ENCODE measurements at places on chromosomes 2 and 18.

GRCh38 chr2:20186078-20186854 lies 38.7 kb downstream of the SDC1 start:
- DNase-seq, result peak; percentile 55

DNA sequence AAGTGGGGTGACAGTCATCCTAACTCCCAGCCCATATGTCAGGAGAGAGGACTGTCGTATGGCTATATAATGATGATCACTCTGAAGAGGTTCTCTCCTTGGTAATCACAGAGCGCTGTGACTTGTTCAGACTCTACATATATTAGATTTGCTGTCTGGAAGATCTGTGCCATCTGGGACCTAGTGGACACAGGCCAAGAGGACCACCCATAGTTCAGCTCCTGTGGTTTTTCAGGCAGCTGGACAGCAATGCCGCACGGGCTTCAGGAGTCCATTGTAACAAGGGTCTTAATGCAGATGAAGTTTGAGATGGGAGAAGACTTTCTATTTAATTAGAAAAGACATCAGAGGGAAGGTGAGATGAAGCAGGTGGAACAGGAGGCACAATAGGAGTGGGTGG lies 40.1 kb upstream of the EPHA4 start:
- no peak for DNase-seq

GRCh38 chr2:180728928-180729559 lies 251.4 kb upstream of the UBE2E3 start:
- DNase-seq, result no peak

DNA sequence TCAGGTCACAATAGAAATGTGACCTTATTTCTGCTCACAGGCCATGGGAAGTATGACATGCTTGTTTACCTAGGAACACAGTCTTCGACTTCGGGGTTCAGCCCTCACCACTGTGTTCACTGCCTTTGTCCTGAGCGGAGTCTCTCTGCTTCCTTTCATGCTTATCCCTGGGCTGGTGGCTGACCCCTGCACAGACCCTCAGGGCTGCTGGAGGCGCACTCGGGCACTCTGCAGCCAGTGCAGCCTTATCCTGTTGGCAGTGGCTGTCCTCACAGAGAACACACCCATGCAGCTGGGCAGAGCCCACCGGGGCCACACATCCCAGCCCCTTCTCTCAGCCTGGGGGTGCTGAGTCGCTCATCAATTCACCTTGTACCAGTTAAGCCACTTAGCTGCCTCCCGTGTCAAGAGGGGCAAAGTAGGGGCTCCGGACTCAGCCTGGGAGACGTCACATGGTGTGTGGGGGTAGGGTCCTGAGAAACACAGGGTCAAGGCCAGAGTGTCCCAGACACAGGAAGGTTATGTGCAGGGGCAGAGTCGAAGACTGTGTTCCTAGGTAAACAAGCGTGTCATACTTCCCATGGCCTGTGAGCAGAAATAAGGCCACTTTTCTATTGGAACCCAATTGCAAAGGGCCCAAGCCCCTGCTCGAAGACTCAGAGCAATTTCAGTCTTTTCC lies 107.5 kb downstream of the FAM210A start:
- DNase-seq, result no peak

DNA sequence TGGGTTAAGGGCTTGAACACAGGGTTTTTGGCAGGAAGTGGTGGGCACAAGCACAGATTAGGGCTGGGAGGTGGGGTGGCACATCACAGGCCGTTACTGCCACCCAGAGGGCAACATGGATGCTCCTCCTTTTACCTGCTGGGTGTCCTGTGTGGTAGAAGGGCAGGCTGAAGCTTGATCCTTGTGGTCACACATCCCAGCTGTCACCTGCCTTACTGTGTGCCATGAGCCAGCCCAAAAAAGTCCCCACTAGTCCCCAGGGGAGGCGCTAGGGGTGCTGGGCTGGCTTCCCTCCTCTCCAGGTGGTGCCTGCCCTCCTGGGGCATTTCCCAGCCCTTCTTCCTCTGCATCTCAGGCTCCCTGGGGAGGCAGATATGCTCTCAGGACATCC lies 50.5 kb upstream of the ALPP start:
- DNase-seq, result no peak

DNA sequence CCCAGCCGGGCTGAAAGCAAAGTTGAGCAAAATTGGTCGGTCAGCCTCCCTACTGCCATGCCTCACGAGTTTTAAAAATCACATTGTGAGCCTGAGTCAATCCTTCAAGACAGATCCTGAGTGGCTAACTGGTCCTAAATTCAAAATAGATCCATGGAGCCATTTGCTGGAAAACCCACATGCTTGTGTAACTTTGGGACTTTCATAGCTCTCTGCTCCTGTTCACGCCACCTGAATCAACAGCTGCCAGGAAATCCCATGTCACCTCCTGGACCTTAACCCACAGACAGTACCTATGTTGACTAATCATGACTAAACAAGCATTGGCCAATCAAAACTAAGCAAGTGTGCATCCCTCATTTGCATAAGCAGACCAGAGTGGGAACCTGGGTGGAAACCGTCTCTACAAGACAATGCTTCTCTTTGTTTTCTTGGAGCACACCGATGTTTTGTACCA lies 42.8 kb upstream of the LDLRAD4 start:
- no peak for DNase-seq

GRCh38 chr2:65128297-65129190 lies 1.4 kb downstream of the RAB1A start:
- no peak for DNase-seq

GRCh38 chr2:100039291-100039980 lies 103.0 kb downstream of the AFF3 start:
- DNase-seq, result no peak

GRCh38 chr2:42021464-42021863 lies 26.4 kb upstream of the PKDCC start:
- DNase-seq, result no peak

DNA sequence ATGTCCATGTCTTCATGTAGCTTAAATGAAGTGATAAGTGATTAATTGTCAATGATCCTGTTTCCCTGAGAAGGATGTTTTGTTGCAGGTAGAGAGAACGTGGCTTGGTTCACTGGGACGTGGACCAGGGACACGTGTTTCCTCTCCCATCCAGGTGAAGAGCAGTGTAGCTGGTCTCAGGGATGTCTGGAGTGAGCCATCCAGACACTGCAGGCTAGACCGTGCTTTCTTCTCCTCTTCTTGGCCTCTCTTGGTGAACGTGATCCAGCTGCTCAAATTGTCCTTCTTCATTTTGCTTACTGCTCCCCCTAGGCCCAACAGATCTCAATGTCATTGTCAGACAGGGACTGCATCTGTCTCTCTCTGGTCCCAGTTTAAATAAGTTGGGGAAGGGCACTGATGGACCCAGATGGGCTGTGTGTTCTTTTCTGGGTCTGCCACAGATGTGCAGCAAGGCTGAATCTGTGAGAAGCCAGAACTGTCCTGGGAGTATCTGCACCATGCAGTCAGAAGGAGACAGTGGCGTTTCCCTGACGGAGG lies 263.8 kb downstream of the CYRIA start:
- DNase-seq, result no peak

DNA sequence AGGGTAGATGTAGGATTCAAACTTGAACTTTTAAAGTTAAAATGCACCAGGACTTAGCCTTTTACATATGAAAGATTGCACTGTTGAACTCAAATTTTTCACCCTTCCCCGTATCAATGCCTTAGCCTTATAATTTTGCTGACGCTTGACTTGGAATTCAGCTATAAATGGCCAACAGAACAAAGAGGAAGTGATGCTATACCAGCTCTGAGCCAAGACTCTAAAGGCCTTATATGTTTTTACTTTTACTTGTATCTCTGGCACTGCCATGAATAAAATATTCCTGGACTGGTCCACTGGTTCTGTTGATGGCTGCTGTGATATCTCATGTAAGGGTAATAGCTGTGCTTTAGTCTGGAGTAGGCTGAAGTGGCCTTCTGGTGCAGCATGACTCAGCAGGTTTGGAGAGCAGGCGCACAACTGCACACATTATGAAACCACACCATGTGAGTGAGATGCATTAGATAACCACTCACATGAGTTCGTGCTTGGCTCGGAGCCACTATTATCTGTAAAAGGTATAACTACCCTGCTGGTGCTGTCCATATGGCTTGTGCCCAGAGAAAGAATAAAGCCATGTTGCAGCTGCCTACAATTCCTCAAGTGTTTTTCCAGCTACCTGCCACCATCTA lies 8.4 kb upstream of the IER3IP1 start:
- no peak for DNase-seq

DNA sequence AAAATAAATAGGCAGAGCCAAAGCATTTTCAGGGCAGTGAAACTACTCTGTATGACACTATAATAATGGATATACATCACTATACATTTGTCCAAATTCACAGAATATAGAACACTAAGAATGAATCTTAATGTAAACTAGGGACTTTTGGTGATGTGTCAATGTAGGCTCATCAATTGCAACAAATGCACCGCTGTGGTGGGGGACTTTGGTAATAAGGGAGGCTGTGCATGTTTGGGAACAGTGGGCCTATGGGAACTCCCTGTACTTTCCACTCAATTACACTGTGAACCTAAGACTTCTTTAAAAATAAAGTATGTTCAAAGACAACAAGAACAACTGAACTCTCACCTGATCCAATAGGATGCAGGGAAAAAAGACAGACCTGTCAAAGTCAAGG lies 220.7 kb downstream of the CMPK2 start:
- DNase-seq, result no peak

DNA sequence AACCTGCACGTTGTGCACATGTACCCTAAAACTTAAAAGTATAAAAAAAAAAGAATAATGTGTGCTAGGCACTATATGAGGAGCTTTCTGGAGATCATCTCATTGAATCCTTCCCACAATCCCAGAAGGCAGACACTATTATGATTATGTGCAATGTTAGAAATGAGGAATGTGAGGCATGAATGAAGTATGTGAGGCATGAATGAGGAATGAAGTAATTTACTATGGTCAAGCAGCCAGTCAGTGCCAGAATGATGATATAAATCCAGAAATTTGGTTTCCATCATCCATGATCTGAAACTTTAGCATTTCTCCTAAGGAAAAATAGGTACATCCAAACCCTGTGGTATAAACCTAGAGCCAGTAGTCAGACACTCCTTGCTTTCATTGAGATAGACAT lies 42.0 kb downstream of the CCDC148 start:
- DNase-seq, result no peak

DNA sequence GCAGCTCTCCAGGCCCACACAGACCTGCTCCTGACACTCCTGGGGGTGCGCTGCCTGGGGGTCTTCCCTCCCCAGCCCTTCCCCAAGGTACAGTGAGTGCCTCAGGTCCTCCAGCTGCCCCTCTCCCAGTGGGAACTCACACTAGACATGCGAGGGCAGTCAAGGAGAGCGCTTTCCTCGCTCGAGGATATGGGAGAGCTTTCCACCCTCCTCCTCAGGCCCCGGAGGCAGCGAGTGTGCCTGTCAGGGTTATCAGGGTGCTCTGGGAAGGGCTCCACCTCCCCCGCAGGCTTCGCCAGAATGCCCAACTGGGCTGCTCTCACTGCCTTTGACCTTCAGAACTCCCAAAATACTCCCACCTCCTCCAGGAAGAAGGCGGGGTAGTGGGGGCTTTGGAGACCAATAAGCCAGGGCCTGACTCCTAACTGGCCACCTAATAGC lies 85.7 kb upstream of the LAPTM4A start:
- no peak for DNase-seq

DNA sequence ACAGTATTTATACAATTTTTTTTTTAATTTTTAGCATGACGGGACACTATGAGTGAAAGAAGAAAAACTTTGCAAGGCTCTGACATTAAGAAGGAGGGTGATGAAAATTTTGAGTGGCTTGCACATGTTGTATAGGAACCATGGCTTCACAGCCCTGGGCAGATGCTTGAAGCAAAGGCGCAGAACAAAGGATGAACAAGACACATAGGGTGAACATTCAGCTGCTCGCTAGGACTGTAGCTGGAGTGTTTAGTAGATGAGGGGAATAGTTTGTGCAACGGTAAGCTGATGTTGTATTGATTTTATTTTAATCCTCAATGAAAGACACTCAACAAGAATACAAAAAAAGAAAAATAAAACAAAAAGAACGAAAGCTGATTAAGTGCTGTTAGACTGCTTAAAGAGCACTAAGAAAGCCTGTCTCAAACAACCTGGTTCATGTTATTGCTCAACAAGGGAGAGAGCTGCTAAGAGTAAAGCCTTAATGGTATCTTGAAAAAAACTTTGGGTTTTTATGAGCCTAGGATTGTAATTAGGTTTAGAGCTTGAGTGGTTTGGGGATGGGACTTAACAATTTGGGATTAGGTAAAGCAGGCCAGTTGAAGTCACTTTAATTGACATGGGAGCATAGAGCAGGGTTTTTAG lies 41.2 kb upstream of the GCFC2 start:
- DNase-seq, result no peak

GRCh38 chr2:17821535-17822444 lies 5.5 kb downstream of the MSGN1 start:
- no peak for DNase-seq

DNA sequence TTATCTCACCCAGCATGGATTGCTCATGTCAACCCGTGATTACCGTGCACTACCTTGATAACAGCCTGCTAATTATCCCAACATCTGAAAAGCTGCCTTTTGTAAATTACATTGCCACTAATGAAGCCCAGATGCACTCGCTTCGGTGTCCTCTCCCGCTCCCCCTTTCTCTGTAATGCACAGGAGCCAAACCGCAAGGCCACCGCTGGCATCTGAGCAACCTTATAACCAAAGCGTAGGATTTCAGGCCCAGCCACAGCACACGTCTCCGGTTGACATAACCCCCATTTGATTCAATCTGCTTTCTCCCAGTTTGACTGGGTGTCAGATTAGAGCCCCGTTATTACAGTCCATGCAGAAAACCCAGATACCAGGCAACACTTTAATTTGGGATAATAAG lies 341.2 kb downstream of the ALK start:
- DNase-seq, result no peak

DNA sequence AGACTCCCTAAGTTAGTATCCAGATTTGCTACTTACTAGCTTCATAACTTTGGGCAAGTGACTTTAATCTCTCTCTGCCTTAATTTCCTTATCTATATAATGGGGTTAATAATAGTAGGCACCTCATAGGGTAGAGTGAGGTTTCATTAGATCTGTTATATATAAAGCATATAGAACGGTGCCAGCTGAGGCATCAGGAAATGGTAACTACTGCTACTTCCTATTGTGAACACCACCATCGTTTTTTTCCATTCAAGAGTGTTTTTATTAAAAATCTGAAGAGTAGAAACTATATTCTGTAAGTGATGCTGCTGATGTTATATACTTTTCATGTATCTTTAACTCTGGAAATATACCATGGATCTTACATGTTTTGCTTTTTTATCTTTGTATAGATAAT lies 44.3 kb downstream of the MALT1 start:
- DNase-seq, result no peak

DNA sequence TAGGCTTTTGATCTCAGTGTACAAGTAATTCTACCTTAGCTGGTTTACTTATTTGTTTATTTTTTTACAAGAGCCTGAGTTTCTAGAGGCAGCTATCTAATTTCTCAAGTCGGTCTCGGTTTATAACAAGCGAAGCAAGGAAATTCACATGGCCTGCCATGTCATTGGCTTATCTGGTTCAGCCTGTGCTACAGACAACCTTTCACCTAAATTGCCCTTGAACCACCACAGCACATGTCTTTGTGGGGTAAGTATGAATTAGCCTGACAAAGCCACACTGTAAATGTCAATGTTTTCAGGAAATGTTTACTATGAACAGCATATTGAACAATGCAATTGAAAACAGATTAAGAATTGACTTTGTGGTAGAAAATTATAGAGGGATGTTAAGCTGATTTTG lies 167.1 kb downstream of the PID1 start:
- DNase-seq, result no peak

GRCh38 chr2:109231428-109231827 lies 102.4 kb downstream of the SH3RF3 start:
- DNase-seq, result no peak

GRCh38 chr2:27606611-27607010 lies 22.2 kb downstream of the CCDC121 start:
- DNase-seq, result no peak
